Mucosa of gallbladder (tissue), 1 donor: ENCODE measurements at places on chromosomes 2 and 18.
A peak's percentile ranks its signal among the peaks of the same experiment; 100 is the strongest.

GRCh38 chr2:155266583-155266982 is 568.1 kb downstream of the KCNJ3 start:
- no peak for DNase-seq

DNA sequence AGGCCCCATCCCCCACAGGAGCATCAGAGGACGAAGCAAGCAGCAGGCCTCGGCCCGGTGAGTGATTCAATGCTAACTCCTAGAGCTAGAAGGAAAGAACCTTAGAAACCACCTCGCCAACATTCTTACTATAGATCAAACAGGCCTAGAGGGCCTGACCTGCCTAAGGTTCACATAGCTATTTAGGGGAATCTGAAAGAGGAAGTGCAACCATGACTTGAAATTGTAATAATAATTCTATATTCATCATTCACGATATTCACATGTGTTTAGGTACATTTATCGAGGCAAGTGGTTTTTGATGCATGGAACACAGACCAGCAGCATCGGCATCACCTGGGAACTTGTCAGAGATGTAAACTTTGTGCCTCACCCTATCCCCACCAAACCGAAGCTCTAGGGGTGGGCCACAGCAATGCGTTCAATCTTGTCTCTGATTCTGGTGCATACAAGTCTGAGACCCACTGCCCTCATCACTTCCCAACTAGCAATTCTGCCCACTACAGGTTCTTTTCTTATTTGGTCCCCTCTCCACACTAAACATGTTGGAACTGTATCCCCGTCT is 78.0 kb upstream of the DNMT3A start:
- no peak for DNase-seq

DNA sequence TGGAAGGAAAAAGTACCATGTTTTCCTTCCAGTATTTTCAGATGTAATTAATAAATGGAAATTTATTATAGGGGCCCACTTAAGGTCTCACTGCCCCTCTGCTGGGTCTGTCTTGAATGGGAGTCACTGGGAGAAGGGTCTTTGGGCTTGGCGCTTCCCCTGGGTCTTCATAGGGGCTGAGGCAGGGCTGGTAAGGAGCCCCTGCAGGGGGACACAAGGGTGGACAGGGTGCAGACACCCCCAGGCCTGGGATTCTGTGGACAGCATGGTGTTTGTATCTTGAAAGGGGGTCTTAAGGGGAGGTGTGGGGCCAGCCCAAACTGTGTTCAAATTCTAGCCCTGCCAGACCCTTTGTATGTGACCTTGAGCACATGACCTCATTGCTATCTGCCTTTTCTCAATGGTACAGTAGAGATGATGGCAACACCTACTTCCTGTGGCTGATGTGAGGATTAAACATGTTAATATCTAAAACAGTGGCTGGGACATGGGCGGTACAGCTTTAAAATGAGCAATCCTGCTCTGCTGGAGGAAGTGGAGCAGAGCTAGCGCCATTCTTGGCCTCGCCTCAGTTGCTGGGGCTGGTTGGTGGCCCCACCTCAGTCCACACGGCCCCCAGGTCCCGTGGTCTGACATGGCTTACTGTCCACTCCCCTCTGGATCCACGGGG is 71.6 kb downstream of the GNAL start:
- DNase-seq: no peak

DNA sequence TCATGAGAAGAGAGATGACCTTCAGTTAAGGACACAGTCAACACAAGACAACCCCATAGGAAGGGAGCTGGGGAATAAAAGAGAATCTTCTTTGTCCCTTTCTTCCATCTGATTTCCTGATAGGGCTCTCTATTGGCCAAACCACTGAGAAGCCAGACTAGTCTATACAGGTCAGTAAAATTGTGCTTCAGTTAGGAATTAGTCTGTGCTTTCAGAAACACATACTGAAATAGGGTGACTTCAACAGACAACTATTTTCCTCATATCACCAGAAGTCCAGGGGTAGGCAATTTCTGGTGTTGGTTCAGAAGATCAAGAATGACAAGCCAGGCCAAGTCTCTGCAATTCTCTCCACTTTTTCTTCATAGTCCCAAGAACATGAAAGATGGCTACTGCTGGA is 151.7 kb upstream of the SP5 start:
- no peak for DNase-seq

- no peak for DNase-seq
These were observed 46.3 kb upstream of the STAT4 start for GRCh38 chr2:191197096-191197495.

GRCh38 chr2:12183032-12183645 is 436.7 kb downstream of the LPIN1 start:
- DNase-seq: no peak

- DNase-seq: peak; percentile 71
These were observed 79.2 kb downstream of the LAMA1 start for GRCh38 chr18:7038330-7038851.

DNA sequence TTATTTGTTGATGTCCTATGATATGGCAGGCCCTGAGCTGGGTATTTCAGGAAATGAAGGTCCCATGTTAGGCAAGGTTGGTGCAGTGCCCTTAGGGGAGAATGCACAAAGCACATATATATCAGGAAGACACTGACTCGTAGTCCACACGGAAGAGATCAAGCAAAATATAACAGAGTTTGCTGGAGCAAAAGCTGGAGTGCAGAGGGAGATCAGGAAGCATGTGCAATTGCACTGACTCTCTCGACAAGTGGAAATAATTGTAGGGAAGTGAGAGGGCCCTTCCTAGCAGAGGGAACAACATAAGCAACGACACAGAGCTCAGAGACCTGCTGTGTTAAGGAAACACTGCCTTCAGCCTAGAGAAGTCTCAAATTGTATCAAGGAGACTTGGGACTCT is 4.2 kb downstream of the ZNF385B start:
- no peak for DNase-seq

DNA sequence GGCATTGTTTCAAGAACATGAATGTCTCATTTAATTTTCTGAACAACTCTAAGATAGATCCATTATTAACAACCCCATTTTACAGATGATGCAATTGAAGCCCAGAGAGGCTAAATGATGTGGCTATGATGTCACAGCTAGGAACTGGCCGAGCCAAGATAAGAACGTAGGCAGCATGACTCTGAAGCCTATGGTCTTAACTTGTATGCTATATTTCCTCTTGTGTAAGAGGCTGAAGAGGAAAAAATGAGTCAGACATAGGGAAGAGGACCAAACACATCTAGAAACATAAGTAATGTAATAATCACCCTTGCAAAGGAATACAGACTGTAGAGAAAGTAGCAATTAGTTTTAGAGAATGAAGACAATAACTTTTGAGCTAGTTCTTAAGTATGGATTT is 416.8 kb downstream of the FIGN start:
- DNase-seq: no peak

GRCh38 chr2:97645112-97645694 is 659 bp upstream of the COX5B start:
- no peak for DNase-seq

DNA sequence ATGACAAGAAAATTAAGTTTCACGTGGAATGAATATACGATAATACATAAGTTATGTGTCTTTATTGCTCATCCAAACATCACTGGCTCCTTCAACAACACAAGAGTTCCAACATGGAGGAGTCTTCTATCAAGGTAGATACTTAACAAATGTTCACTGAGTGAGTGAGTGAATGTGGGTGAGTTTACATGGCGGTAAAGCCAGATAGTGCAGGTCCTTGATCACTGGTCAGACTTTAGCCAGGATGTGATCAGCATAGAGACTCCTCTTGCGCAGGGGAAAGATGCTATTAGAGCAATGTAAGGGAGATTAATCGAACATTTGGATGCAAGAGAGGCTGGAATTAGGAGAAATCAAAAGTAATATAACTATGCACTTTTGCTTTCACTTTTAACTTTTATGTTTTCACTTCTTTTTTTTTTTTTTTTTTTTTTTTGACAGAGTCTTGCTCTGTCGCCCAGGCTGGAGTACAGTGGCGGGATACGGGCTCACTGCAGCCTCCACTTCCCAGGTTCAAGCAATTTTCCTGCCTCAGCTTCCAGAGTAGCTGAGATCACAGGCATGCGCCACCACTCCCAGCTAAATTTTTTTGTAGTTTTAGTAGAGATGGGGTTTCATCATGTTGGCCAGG is 249.0 kb upstream of the ID2 start:
- DNase-seq: no peak

GRCh38 chr2:43154685-43155084 is 71.7 kb downstream of the ZFP36L2 start:
- DNase-seq: peak; percentile 63

GRCh38 chr2:23901966-23902846 is 24.7 kb downstream of the ATAD2B start:
- no peak for DNase-seq

DNA sequence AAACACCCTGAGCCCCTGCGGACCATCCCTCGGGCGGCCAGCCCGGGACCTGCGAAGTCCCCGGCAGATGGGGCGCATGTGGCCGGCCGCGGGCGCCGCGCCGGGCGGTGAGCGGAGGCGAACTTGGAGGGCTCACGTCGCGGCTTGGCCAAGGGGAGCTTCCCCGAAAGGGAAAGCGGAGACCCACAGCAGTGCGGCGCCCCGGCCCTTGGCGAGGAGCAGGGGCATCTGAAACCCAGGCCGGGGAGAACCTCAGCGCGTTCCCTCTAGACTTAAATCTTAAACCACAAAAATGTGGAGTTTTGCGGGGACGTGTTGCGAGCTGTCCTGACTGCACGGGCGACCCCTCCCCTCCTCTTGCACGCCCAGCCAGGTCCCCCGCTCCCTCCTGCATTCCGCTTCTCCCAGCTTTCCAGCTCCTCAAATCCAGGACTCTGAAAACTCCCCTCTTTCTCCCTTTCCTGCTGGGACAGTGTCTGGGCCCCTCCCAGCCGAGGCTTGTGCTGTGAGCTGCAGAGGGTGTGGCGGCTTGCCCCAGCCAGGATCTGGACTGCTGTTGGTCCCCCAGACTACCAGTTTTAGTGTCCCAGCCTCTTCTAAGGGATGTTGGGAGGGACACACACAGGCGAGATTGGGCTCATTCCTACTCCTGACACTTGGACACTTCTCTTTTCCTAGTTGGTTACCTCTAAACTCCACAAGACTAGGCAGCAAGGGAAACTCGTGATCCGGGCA is 1.3 kb downstream of the FMNL2 start:
- peak; percentile 22 for DNase-seq

- no peak for DNase-seq
These were observed 54.8 kb upstream of the KLHL29 start for GRCh38 chr2:23330214-23330613.

DNA sequence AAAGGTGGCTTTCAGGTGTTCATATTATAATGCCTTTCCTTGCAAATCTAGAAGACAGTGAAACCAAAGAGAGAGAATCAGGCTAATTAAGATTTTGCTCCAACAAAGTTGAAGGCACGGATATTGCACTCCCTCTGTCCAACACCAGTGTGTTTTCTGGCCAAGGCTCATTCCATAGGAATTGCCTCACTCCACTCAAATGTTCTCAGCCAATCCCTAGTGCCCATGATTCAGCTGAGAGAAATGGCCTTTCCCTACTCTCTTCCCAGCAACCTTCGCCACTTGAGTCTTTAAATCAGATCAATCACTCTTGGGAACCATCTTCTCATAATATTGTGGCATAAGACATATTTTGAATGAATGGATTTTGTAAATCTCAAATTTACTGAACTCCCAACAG is 768.2 kb upstream of the ACVR2A start:
- DNase-seq: no peak

DNA sequence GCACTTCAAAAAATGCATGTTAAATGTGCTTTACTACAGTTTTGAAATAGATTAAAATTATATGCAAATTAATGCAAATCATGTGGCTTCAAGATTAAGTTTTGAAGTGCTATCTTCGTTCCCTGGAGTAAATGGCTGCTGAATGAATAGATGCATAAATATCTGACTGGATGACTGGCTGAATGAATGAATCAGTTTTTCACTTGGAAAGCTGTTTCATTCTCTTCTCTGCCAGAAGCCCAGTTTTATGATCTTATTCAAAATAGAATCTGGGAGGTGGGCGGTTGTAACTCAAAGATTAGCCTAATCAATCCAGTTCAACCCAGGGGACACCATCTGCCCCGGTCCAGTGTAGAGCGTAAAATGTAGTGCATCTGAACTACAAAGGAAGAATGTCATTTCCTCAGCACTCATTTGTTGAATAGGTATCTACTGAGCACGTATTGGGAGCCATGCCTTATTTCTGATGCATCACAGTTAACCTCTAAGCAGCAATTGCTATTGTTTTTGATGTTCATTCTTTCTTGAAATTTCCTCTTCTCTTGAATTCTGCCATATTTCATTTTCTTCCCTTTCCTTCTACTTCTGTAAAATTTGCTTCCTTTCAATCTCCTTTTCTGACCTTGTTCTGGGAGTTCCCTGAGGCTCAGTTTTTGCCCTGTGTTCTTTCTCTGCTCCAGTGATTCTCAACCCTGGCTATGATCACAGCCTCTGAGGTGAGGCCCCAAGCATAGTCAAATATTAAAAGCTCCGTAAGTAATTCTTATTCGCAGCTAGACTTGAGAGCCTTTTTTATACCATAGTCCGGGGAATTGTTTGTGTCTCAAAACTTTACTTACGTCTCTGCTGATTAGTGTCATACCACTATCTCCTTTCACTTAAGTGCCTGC is 282.7 kb downstream of the PARD3B start:
- no peak for DNase-seq

DNA sequence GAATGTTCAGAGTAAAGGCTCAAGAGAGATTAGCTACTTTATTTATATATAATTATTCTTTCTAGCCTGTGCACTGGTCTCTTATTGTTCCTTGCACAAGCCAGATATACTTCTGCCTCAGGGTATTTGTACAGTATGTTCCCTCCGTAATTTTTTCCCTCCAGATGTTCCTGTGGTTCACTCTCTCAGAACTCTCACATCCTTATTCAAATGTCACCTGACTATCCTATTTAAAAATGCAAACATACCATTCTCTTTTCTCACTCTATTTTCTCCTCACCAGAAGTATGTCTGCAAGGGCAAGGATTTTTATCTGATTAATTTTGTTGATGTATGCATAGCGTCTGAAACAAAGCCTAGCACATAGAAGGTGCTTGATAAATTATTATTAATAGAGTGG is 64.0 kb upstream of the CERS6 start:
- DNase-seq: no peak

- peak; percentile 41 for DNase-seq
These were observed 133.5 kb downstream of the SPTBN1 start for GRCh38 chr2:54589340-54590215.

- DNase-seq: no peak
These were observed 142.0 kb downstream of the PRKCE start for GRCh38 chr2:45793305-45793962.

DNA sequence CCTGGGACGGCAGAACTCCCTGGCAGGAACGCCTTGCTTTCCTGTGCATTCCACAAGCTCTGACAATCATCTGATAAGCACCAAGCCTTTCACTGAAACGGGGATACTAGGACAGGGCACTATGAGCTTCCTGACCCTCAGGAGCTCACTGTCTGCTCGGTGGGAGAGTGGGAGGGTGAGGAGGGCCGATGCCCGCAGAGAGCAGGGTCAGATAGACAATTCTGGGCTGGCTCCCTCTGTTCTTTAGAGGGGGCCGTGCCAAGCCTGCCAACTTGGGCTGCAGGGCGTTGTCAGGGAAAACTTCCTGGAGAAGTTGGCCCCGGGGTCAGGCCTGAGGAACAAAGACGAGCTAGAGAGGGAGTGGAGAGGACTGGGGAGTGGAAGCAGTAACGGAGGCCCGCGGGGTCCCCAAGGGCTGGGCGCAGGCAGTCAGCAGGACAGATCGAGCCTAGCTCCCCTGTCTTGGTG is 82.0 kb downstream of the CTAGE1 start:
- DNase-seq: no peak

GRCh38 chr2:224570328-224570993 is 14.7 kb downstream of the CUL3 start:
- no peak for DNase-seq
